HuH-7 (cell line): ENCODE measurements at places on chromosomes 12 and 14.

DNA sequence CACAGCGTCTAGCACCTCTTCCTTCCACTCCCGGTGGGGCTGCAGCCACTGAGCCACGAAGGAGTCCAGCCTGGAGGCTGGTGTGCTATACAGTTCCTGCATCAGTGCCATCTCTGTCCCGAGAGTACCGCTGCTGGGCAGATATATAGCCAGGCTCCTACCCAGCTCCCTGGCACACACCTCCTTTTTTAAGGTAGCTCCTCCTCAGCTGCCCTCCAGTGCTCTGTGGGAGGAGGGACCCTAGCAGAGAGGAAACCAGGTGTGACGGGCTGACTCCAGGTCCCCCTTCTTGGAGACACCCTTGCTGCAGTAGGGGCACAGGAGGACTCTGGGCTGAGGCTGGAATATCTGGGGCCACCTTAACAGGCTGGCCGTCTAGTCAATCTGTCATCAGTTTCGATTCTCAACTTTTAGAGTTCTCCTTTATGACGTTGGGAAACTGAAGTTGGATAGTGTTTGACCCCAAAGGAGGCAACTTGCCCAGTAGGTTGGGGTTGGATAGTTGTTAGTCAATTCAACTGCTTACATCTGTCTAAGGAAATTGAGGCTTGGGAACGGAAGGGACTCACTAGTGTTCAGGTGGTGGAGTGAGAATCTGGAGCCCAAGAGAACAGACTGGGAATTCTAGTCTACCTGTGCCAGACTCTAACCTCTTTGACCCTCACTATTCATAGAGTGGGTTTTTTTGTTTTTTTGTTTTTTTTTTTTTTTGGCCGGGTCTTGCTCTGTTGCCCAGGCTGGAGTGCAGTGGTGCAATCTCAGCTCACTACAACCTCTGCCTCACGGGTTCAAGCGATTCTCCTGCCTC, at the start of gene OASL:
TSS of gene OASL (minus strand) at position 386 of the 808 bp plus-strand sequence. CDS start at position 111, 275 bp downstream.
- DNase-seq = no peak

DNA sequence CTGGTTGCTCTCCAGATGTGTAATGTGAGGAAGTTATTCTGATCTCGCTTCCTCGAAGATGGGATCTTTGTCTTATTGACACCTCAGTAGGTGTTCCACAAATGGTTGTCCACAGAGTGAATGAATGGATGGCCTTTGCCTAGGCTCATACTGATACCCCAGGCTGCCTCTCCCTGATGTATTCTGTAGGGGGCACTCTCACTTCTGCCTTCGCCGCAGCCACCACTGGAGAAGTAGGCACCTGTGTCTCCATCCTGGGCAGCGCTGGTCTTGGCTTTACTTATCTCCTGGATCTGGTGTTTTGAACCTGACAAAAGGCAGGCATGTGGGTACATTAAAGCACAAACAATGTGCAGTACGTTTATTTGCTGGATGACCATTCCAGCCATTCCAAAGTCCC, 82.1 kb downstream of the ZFP36L1 start:
- DNase-seq = no peak

DNA sequence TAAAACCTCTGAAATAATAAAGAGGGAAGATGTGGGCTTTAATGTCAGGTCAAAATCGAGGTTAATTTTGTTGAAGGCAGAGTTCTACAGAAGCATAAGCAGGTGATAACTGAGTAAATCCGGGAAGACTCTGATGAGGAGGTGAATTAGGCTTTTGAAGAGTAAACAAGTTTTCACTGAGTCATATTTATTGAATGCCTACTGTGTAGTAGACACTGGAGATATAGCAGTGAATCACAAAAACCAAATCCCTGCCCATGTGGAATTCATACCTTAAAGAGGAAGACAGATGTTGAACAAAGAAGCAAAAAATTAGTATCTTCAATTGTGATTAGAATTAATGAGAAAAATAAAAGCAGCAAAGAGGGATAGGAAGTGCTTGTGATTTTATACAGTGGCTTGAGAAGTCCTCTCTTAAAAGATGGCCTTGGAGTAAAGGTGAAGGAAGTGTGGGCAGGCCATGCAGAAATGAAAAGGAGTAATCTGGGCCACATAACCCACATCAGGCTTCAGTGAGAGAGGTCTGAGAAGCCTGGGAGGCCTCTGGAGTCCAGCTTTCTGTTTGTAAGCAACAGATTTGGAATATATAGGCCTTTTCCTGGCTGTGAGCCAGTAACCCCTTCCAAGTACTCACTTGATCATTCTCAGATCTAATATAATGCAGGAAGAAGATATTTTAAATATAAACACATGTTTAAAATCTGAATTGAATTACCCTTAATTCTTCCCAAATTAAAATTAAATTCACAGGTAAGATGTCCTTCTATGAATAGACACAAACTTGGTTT, 46.7 kb downstream of the BHLHE41 start:
- no peak for DNase-seq

- DNase-seq = no peak
These were observed 7.3 kb downstream of the GPR84 start for GRCh38 chr12:54356951-54357356.

DNA sequence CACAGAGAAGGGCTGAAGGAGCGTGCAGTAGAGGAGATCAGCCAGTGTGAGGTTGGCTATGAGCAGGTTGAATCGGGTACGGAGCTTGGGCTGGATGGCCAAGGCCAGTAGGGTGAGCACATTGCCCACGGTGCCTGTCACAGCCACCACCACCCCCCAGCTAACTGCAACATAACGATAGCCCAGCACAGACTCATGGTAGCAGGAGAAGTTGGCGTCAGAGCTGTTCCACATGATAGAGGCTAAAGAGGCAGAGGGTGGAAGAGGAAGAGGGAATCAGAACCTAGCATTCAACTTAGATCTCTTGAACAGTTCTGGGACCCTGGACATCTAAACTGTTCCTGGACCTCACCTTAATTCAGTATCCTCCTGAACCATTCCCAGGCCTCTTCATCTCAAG, 668 bp downstream of the GPR84 start:
- DNase-seq = no peak

DNA sequence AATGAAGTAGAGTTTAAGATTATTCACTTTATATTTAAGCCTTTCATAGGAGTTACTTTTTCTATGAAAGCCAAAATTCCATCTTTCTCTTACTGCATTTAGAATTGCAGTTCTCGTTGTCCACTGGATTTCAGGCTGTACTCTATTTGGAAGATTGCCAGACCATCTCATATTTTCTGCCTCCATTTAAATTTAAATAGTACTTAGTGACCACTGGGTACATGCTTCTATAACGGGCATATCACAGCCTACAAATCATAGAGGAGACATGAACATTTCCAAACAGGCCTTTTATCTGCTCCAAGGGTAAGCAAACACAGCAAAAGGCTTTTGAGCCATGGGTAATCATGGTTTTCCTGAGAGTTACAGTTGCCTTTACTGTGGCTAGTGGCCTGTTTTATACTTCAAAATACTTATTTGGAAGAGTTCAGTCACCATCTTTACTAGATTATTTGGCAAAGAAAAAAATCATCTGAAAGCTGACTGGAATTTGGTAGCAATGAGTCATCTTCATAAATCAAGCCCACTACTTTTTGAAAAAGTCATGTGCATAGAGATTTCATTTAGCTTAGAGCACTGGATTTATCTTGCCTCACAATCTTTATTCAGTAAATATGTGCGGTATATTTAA, 15.7 kb downstream of the ANO6 start:
- no peak for DNase-seq

- no peak for DNase-seq
These were observed 205.1 kb upstream of the ABCD2 start for GRCh38 chr12:39824505-39825212.

DNA sequence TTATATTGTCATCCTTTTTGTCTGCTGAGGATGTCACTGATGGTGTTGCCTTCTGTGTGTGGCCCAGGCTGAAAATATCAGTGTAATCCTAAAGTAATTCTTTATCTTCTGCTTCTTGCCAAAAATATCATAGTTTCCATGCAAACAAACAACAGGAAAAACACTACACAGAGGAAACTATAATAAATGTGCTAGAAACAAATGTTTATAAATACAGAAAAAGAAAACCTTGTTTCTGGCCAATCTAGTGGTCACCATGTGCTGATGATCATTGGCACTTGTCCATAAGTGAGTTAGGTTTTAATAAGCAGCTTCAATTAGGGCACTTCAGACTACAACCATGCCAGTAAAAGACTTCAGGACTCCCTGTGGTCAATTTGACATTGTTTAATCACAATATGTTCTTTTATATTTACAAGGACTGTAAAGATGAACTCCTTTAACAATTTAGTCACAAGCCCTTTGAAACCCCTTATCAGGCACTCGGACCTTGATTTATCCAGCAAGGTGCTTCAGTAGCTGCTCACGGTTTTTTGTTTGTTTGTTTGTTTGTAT, 124.8 kb downstream of the TMTC3 start:
- no peak for DNase-seq

- DNase-seq = no peak
These were observed 18.9 kb upstream of the LRTM2 start for GRCh38 chr12:1801303-1801975.

DNA sequence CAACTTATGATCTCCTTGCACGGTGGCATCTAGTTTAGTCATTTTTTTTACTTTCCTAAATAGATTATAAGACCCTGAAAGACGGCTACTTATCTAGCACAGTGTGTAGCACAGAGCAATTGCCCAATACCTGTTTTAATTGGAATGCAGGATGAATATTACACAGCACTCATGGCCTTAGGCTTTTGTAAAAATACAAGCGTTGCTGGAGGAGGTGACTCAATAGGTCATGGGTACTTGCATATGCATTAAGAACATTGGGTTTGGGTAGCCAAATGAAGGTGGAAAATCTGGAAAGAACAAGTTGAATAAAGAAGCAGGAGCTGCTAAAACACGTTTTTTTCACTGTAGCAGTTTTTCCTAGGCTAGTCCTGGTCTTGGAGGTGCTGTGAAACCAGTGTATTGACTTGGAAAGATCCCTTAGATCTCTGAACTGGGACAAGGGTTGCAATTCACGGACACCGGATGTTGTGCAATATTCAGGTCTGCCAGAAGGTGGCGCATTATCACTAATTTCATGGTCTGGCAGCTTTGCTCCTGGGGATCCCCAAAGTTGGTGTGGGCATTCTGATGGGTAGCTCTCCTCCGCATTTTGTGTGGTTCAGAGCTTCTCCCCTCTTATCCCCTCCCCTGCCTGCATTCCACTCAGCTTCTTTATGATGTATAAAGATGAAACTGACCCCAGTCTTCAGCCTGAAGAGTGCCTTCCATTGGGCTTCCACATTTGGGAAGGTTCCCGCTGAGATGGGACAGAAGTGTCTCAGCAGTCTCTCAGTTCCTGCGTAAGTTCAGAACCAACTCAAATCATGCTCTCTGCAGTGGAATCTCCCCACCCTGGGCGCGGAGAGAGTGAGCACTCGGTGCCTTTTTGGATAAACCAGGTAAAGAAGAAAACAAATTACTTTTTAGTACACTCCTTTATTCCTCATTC, 278.3 kb downstream of the NRXN3 start:
- DNase-seq = peak; percentile 47

- DNase-seq = no peak
These were observed 19.8 kb downstream of the GALNT4 start for GRCh38 chr12:89504560-89505346.

GRCh38 chr14:91302391-91302790, 57.9 kb upstream of the GPR68 start:
- no peak for DNase-seq

DNA sequence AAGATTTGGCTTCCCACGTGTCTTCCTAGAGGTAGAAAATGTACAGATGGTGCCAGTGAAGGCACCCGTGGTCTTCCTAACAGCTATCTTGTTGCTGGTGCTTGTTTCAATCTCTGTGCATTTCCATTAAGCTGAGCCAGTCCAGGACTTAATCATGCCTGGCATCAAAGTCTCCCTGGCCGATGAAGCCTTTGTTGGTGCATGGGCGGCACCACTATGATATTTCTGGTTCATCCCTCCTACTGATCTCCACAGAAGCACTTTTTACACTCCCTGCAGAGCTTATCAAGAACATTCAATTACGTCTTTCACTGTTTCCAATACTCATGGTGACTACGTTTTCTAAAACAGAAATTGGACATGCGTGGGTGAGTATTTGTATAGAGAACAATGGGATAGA, 128.4 kb downstream of the TTC8 start:
- no peak for DNase-seq

DNA sequence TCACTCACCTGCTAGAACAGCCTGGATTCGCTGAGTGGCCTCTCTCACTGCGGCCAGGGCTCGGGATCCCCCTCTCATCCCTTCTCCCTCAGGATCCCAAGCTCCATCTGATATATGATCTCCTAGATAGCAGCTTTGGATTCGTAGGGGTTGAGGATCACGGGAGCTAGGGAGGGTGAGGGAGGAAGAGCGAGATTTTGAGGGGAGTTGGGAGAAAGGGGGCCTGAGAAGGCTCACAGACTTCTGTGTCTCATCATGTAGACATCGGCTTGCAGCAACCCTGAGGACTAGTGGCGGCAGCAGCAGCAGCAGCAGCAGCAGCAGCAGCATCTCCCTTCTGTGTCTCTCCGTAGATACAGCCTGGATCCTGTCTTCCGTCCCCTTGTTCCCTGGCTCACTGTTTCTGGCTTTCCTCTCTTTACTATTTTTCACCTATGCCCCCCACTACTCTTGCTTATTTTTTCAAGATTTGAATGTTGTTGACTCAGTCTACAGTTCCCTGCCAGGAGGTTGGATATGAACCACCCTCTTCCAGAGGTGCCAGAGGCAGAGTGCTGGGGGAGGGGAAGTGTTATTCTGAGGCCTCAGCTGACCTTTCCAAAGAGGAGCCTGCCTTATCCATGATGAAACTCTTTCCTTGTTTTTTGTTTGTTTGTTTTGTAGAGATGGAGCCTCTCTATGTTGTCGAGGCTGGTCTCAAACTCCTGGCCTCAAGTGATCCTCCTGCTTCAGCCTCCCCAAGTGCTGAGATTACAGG, at the start of gene CIROP:
TSS of gene CIROP (minus strand) at position 399 of the 757 bp plus-strand sequence. CDS start at position 330, 69 bp downstream.
- no peak for DNase-seq

GRCh38 chr12:96397756-96398423, 2.3 kb downstream of the CDK17 start:
- DNase-seq = no peak

GRCh38 chr14:71437870-71438269, 494.4 kb upstream of the RGS6 start:
- DNase-seq = no peak

- DNase-seq = no peak
These were observed 117.8 kb downstream of the TTC7B start for GRCh38 chr14:90698379-90698869.

- no peak for DNase-seq
These were observed 6.5 kb upstream of the AQP2 start for GRCh38 chr12:49944046-49944445.

GRCh38 chr14:73739174-73739898, 25.2 kb upstream of the PNMA1 start:
- DNase-seq = no peak

GRCh38 chr12:101298426-101298825, 18.5 kb downstream of the UTP20 start:
- DNase-seq = no peak
